CD4-positive, alpha-beta T cell treated with Interleukin-17A for 4 hours (primary cell): ENCODE measurements at places on chromosomes 7 and 10.
A peak's percentile ranks its signal among the peaks of the same experiment; 100 is the strongest.

DNA sequence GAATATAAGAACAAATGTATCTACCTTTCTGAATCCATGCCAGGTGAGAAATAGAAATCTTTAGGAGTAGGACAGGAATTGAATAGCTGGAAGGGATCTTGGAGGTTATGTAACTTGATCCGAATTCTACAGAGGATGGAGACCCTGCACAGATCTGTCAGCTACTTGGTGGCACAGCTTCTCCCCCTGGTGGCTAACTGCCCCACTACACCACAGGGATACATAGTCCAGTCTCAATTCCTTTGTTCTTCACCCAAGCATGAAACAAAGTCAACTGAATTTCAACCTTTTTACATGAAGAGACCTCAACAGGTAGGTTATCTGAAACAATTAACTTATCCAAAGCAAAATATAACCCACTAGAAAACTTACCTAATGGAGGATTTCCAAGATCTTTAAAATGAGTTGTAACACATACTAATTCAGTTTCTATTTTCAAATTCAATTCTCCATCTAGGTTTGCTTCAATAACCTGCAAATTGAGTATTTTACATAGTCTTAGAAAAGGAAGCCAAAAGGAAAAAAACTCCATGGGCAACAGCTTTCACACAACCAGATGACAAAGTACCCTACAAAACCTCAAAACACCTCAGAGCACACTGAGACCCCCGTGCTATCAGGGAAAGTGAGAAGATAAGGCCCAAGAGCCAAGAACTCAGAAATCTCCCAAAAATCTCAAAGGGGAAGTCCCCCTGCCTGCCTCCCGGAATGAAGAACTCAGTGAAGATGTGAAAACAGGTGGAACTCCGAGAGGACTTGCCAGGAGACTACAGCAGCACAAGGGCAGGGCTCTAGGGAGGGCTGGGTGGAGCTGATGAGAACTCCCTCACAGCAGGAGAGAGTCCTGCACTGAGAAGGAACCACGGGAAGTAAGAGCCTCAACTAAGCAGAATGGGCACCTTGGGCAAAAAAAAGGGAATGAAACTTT lies 10.3 kb downstream of the HUS1 start:
- DNase-seq = peak; percentile 63

DNA sequence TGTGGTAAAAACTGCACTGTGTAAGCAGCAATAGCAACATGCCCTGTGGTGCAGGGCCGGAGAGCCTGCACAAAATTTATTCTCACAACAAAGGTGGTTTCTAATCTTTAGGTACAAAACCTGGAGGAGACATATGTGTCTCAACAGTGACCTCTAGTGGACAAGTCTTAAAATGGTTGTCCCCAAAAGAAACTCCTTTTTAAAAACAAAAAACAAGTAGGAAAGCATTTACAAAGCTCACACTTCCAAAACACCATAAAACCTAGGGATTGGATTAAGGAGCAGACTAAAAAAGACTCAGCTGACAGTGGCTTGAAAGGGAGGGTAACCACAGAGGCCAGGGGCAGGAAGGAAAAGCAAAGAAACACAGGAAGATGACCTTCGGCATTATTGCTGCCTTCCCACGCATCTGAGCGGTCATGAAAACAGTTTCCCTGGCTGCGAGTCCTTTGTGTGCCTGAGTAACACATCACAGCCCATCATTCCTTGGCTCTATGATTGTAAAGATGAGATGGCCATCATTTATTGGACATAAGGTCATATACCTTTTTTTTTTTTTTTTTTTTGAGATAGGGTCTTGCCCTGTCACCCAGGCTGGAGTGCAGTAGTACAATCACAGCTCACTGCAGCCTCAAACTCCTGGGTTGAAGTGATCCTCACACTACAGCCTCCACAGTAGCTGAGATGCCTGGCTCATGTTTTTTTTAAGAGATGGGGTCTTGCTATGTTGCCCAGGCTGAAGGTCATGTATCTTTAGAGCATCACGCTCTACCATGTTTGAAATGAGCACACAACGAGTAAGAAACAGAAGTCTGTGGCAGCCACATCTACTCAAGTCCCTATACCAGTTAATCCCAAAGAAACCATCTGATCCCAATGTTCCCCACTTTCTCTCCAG lies 39.5 kb downstream of the RSU1 start:
- no peak for DNase-seq

DNA sequence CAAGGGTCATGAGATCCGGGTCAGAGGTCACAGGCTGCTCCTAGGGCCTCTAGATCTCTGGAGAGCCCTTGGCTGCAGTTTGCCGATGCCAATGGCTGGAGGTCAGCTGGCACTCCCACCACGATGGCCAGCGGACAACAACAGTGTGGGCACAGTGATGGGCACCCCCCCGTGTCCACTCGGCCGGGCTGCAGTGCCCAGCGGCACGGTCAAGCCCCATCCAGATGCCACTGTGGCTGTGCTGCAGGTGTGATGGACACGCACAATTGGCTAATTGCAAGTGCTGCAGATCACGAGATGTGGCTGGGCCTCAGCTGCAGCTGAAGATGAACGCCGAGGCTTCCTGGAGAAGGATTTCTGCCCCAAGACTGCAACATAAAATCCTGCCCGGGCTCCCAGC lies 80.7 kb downstream of the PDGFA start:
- DNase-seq = no peak

GRCh38 chr10:110978204-110978603 lies 58.8 kb downstream of the SHOC2 start:
- no peak for DNase-seq

DNA sequence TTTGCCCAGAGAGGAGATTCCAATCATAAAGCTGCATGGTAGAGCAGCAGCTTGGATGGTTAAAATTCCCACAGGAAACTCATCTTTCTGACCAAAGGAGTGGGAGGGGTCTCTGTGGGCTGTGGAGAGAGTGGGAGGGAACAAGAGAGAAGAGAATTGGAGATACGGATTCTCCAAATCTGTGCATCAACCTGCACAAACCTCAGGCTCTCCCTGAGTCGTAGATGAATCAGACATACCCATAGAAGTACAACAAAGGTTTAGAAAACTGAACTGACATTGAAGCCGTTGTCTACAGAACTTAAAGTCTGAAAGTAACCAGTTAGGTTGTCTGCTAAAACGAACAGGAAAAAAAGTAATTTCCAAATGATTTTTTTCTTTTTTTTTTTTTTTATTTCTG lies 41.9 kb downstream of the CYCS start:
- DNase-seq = no peak

DNA sequence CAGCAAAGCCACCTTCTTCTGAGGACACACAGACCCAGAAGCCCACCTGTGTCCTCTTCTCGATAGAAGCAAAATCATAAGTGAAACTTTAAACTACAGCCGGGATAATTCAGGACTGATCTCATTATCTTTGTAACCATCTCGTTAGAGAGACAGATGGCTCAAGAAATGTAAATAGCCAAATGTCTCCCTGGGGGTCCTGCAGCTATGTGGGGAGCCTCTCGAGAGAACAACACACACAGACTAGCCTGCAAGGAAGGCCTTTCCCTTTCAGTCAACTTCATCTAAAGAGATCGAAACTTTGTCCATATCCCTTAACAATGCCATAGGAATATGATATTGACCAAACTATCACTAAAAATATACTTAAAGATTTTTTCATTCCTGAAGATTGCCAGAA lies 93.5 kb downstream of the VWC2 start:
- no peak for DNase-seq

GRCh38 chr10:15603446-15604011 lies 116.2 kb downstream of the ITGA8 start:
- DNase-seq = no peak

DNA sequence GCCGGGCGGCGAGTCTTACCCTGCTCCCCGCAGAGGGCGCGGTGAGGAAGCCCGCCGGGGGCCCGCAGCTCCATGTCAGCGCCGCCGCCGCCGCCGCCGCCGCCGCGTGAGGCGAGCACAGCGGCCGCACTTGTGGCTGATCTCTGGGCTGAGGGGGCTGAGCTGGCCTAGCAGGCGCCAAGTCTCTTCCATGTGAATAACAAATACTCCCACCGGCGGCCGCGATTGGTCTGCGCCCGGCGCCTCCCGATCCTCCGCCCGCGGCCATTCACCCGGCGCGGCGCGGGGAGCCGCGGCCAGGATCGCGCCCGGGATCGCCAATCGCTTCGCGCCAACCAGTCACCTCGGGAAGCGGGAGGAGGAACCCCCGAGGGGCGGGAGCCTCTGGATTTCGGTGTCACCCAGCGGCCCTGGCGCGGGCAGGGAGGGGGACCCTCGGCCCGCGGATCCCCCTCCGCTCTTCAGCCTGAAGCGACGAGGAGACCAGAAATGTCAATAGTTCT lies at the start of gene GRM8:
GRM8 (minus strand) TSS at position 164 of the 503 bp plus-strand sequence.
- peak; percentile 31 for DNase-seq

DNA sequence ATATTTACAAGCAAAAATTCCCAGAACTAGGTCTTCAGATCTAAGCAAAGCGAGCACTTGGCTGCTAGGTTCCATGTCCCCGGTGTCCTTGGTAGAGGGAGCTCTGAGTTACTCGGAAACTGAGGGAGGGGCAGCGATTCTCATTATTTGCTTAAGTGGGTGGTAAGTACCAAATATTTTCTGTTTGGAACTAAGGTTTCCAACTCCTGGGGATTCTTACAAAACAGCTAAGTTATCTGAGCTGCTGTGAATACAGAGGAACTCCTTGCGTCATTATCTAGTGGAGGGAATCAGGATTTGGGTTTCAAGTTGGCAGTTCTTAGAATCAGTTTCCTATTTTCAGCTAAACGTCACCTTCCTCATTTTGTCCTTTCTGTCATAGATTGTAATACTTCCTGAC lies 76.8 kb upstream of the IKZF1 start:
- DNase-seq = no peak

DNA sequence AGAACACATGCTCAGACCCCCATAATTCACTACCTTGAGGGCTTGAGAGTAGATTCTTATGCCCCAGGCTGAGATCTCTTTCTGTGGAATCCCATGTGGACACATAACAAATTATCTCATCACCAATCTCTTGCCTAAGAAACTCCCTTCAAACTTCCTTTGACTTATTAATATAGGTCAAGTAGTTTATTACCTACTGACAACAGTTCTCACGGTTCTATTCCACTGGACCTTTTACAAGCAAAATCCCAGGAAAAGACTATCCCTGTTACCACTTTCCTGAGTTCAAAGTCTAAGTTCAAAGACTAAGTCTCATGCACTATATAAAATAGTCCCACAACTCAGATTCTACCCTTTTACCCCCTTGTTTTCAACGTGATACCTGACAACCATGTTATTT lies 754.7 kb downstream of the SUGCT start:
- no peak for DNase-seq

DNA sequence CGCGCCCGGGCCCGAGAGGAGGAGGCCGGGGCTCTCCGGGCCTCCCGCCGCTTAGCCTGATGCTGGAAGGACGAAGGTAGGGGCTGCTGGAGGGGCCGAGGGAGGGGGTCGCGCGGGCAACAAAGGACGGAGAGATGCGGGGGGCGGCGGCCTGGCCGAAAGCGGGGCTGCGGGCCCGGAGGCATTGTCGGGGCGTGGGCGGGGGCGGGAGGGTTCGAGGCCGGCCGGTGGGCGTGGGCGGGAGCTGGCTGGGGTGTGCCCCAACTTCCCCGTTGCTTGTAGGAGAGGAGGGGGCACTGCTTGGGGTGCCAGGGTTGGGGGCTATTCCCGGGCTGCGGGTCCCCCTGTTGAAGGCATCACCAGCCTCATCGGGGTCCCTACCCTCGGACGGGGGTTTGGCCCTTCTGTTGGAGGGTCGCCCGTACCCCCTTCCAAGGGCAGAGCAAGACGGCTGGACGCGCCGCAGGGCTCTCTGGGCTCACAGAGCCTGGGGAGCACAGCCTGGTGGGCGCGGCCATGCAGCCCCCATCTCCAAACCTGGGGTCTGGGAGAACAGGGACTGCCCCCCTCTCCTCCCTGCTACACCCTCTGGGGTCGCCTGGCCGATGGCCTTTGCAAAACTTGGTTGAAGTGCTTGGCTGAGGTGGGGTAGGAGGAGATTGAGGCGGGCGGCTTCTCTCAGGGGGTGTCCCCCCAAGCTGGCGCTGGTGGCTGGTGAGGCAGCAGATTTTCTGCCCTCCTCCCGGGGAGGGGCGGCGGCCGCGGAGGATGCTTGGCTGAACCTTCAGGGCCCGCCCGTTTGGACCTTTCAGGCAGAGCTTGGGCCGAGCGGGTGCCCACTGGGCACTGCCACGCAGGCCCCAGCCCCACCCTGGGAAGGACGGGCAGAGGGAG lies 699 bp downstream of the CLIP2 start:
- peak; percentile 45 for DNase-seq

DNA sequence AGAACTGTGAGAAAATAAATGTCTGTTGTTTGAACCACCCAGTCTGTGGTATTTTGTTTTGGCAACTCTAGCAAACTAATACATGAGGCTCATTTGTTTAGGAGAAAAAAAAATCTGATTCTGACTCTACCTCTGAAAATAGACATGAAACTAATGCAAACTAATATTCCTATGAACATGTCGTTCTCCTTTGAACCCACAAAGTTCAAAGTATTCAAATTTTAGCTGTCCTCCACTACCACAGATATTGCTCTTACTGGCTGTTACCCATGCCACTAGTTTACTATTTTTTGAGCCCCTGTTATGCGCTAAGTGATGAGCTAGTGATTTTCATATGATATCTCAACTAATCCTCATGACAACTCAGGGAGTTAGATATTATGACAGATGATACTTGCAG lies 58.8 kb upstream of the ZNF804B start:
- DNase-seq = no peak

DNA sequence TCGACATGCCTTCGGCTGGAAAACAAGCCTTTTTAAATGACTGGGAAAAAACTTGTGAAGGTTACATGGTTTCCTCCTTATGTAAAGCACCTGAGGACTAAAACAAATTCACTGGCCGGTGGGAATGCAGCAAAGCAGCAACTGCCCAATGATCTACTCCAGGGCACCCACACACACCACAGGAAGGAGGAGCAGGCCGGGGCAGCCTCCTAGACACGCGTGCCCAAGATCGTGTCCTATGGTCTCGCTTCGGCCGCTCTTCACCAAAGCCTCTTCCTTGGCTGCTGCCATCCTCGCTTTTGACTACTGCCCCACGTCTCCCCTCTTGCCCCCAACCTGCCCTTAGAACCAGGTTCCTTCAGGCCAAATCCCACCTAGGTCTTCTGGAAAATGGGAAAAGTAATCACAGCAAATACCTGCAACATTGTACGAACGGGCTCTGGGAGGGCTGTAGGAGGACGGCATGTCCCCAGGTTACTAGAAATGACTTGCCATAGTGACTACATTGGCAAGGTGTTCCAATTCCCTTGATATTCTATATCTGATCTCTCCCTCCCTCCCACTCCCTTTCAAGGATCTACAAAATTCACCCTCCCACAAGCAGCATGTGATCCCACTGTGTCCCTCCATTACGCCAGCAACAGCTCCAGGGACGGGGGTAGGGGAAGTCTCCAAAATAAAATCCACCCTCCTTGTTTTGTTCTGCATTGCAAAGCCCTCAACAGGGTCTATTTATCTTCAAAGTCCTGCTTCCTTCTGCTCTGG lies 84.9 kb downstream of the RNF216 start:
- DNase-seq = no peak

- peak; percentile 58 for DNase-seq
Measured at GRCh38 chr7:142463401-142463850, 205.6 kb upstream of the PRSS58 start.
